ENCODE measurements at places on chromosomes 2 and 18. TPM values are rescaled to one million over a fixed set of nuclear protein-coding genes. Genes with fewer than 3 reads are reported as not detected.

The UGT1A3 gene
- 6.0 TPM for total RNA-seq

The ITGB6 gene
- total RNA-seq, result 84.8 TPM

The CCDC85A gene
- total RNA-seq, result 2.6 TPM

The HTR2B gene
- not detected for total RNA-seq

The LRATD1 gene
- 14.2 TPM for total RNA-seq

The PTPRN gene
- total RNA-seq, result not detected

The MYOM1 gene
- total RNA-seq, result 20.4 TPM

The CFAP65 gene
- total RNA-seq, result 1.3 TPM

The HMSD gene
- 11.9 TPM for total RNA-seq

The DTNA gene
- 10.9 TPM for total RNA-seq

The RTP5 gene
- total RNA-seq, result not detected

The BAZ2B gene
- total RNA-seq, result 46.4 TPM

The RUFY4 gene
- 0.21 TPM for total RNA-seq

The NTSR2 gene
- total RNA-seq, result not detected

The MC2R gene
- total RNA-seq, result not detected

The LANCL1 gene
- total RNA-seq, result 36.3 TPM

The C2orf92 gene
- total RNA-seq, result 8.4 TPM

The MALL gene
- total RNA-seq, result 72.6 TPM

The CRYGD gene
- total RNA-seq, result not detected

The METTL8 gene
- total RNA-seq, result 21.6 TPM

Measured in Calu3 (cell line).